ENCODE measurements at places on chromosomes 11 and 22.
A peak's percentile ranks its signal among the peaks of the same experiment; 100 is the strongest.

DNA sequence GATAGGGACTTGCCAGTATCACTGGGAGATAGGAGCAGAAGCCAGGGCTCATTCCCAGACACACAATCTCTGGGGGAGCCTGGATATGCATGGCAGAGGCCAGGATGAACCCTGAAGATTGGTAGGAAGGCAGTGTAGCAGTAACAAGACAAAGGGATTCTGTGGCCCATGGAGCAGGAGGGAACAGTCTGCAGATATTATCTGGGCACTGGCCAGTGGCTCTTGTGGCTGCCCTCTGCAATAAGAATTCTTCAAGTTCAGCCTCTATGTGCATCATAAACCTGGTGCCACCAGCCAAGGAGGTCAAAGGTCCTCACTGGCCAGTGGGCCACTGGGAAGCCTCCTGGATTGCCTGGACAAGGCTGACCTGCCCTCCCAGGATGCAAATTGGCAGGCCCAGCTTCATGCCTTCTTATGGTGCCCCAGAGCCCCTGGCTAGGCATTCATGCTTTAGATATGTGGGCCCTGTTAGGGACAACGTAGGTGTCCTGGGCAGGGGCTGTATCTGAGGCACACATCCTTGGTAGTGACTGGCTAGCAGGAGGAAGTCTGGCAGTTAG lies 29.2 kb downstream of the KCNQ1OT1 start:
- no peaks in the 10 kb centered on the region for H3K4me1 ChIP-seq
- H3K27me3 ChIP-seq, result no peaks in the 10 kb centered on the region
- H3K36me3 ChIP-seq, result no peaks in the 10 kb centered on the region
- no peak overlapping the region for H3K4me3 ChIP-seq
- DNase-seq, result no peak

DNA sequence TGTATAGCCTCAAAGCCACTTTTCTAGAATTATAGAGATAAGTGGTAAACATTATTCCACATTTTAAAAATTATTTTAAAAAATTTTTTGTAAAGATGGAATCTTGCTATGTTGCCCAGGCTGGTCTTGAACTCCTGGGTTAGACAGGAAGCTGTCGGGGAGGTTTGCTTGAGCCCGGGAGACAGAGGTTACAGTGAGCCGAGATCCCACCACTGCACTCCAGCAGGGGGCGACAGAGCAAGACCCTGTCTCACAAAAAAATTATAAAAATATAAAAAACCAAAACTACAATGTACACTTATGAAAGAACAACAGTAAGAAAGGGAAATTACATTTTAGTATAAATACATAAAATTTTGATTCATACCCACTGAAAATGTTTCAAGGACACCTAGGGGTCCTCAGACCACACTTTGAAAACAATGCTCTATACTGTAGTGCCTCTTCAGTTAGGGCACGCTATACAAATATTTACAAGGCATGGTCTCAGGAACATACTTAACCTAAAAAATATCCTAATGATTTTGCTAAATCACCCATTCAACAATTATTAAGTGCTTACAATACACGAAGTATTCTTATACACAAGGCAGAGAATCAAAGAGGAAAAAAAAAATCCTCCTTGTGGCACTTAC lies 111.2 kb downstream of the MRTFA start:
- no peak overlapping the region for H3K4me3 ChIP-seq
- H3K27ac ChIP-seq, result no peak overlapping the region

- H3K36me3 ChIP-seq, result no peaks in the 10 kb centered on the region
- no peak overlapping the region for H3K4me3 ChIP-seq
- no peak for DNase-seq
- H3K27me3 ChIP-seq, result peaks cover 29% of the 10 kb centered on the region
These were observed 4.0 kb downstream of the FXYD6 start for GRCh38 chr11:117872420-117872961.

DNA sequence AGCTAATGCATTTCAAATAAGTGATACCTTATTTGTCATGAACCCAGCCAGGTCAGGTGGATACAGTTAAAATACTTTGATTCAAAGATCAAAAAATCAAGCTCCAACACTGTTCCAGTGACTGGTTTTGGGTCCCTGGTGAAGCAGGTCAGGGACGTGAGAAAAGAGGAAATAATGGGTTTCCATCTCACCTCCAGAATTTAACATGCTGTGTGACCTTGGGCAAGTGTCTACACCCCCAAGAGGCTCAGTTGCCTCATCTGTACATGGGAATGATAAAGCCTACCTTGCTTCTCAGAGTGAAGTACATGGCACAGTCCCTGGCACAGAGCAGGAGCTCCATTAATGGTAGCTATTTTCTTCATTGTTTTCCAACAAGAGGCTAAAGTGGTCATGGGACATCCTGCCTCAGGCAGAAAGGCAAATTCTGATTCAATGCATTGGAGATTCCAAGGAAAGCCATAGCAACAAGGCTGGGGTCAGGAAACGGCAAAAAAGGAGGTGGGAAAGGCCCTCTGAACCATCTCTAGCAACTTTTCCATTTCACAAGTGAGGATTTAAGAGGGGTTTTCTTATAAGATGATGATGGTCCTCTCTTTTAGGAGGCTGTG lies 108.5 kb downstream of the CSNK2A3 start:
- DNase-seq, result no peak
- H3K4me3 ChIP-seq, result no peak overlapping the region
- H3K4me1 ChIP-seq, result no peaks in the 10 kb centered on the region
- no peaks in the 10 kb centered on the region for H3K36me3 ChIP-seq

DNA sequence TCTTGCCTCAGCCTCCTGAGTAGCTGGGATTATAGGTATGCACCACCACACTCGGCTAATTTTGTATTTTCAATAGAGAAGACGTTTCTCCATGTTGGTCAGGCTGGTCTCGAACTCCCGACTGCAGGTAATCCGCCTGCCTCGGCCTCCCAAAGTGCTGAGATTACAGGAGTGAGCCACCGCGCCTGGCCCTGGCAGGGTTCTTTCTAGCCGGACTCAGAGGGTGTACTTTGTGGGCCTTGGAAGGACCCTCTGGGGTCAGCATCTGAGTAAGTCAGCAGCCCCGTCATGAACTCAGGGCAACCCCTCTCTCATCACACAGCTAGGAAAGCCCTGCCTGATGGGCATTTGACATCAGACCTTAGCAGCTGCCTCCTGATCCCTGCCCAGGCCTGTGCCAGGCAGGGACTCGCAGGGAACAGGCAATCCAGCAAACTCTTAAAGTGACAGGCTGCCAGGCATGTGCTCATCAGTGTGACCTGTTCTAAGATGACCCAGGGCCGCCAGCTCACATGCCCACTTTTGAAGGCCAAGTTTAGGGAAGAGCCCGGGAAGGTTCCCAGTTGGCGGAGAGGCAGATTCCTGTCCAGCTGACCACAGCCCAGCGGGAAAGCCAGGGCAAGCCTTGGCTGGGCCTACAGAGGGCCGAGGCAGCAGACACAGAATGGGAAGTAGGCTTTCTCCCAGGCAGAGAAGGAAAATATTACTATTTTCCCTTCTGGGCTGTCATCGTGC lies 92.9 kb downstream of the MORC2 start:
- no peak overlapping the region for H3K4me3 ChIP-seq
- no peak overlapping the region for H3K27ac ChIP-seq
- H3K27me3 ChIP-seq, result no peaks in the 10 kb centered on the region
- H3K36me3 ChIP-seq, result no peaks in the 10 kb centered on the region

GRCh38 chr11:92329646-92330045 lies 105.0 kb downstream of the FAT3 start:
- no peaks in the 10 kb centered on the region for H3K4me1 ChIP-seq
- no peaks in the 10 kb centered on the region for H3K27me3 ChIP-seq
- no peak overlapping the region for H3K27ac ChIP-seq
- H3K4me3 ChIP-seq, result no peak overlapping the region
- peak; percentile 62 for DNase-seq
- no peaks in the 10 kb centered on the region for H3K36me3 ChIP-seq

GRCh38 chr11:111539426-111540113 lies 950 bp upstream of the LAYN start:
- H3K27ac ChIP-seq, result peak overlapping the region; percentile 83
- H3K36me3 ChIP-seq, result no peaks in the 10 kb centered on the region
- peak overlapping the region; percentile 82 for H3K4me3 ChIP-seq
- no peak for DNase-seq
- no peaks in the 10 kb centered on the region for H3K27me3 ChIP-seq

DNA sequence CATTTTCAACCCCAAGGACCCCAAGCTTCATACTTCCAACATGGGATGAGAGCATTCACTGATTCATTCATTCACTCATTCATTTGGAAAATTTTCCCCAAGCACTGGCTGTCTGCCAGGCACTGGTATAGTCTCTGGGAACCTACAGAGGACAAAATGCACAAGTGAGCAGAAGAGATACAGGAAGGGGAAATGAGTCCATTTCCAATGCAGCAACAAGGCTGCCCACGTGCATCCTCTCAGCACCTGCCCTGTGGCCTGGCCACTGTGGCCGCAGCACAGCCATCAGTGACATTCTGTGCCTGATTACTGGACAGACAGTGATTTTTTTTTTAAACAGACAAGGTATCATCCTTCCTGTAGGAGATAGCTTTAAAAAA lies 96.0 kb upstream of the PITPNB start:
- no peak overlapping the region for H3K27ac ChIP-seq
- no peak overlapping the region for H3K4me3 ChIP-seq
- H3K36me3 ChIP-seq, result peaks cover 2% of the 10 kb centered on the region

DNA sequence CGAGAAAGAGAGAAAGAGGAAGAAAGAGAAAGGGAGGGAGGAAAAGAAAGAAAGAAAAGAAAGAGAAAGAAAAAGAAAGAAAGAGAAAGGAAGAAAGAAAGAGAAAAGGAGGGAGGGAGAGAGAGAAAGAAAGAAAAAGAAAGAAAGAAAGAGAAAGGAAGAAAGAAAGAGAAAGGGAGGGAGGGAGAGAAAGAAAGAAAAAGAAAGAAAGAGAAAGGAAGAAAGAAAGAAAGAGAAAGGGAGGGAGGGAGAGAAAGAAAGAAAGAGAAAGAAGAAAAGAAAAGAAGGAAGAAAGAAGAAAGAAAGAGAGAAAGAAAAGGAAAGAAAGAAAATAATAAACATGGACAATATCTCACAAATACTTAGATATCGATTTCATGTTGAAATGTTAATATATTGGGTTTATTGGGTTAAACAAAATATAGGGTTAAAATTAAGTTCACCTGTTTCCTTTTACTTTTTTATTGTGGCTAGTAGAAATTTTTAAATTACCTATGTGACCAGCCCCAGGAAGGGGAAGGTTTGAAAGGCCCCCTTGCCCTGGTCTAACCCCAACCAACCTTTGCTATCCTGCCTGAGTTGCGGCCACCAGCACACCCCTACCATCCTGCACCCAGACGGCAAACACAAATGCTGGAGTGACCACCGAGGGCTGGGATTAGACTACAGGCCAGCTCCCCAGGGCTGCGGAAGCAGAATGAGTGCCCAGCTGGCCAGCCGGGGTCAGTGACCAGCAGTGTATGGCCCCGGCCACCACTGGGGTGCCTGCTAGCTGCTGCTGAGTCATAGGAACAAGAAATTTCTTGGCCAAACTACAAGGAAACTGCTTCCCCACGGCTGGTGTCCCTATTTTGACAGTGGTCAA lies 81.0 kb upstream of the FGF3 start:
- H3K4me1 ChIP-seq, result no peaks in the 10 kb centered on the region
- H3K36me3 ChIP-seq, result no peaks in the 10 kb centered on the region
- peak; percentile 28 for DNase-seq
- no peak overlapping the region for H3K27ac ChIP-seq

DNA sequence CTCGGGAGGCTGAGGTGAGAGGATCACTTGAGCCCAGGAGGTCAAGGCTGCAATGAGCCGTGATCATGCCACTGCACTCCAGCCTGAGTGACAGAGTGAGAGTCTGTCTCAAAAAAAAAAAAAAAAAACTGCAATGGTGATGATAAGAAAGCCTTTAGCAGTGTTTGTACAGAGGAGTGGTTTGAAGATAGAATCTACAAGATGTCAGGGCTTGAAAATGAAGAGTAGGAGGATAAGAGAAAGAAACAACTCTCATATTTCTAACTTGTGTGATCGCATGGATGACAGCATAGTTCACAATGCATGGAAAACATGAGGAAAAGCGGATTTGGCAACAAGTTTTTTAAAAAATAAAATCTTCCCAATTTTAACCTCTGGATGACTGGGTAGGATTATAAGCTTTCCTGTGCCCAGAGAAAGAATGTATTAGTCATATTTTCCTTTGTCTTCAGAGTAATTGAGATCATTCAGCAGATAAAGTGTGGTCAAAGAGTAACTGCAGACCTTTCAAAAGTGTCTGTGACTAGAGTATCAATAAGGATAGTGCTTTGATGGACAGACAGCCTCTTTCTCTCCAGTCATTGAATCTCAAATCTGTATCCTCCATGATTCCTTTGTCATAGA lies 328.1 kb downstream of the CASP12 start:
- H3K4me3 ChIP-seq, result no peak overlapping the region
- H3K4me1 ChIP-seq, result no peaks in the 10 kb centered on the region
- no peak overlapping the region for H3K27ac ChIP-seq
- H3K27me3 ChIP-seq, result no peaks in the 10 kb centered on the region
- no peaks in the 10 kb centered on the region for H3K36me3 ChIP-seq
- no peak for DNase-seq

GRCh38 chr11:78833237-78833636 lies 258.6 kb upstream of the NARS2 start:
- H3K36me3 ChIP-seq, result no peaks in the 10 kb centered on the region
- no peaks in the 10 kb centered on the region for H3K4me1 ChIP-seq
- no peak overlapping the region for H3K27ac ChIP-seq
- H3K27me3 ChIP-seq, result no peaks in the 10 kb centered on the region
- H3K4me3 ChIP-seq, result no peak overlapping the region
- no peak for DNase-seq

DNA sequence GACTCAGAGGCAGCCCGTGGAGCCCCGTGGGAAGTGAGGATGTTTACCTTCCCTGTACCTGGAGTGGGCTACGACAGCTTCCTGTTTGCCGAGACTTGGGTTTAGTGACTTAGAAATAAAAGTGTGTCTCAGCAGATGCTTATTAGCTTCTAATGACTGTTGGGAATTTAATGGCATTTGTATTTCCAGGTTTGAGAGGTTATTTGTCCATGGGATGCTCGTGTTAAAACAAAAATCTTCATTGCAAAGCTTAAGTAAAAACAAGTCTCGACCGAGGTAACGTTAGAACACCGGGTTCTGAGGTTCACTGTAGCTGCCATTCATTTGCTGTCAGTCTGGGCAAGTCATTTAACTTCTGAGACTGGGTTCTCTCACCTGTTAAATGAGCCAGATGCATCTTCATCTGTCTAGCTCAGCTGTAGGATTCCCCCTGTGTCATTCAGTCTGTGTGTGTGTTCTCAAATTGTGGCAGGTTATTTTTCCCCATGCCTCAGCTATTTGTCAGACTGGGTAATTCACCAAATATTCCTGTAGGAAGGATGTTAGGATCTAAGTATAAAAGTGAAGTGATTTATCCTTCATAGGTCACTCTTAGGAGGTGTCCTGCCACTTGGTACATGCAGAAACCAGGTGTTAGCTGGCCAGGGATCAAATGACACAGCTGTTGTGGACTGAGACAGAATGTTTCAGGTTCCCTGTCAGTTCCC lies 791 bp downstream of the EI24 start:
- H3K4me3 ChIP-seq, result peak overlapping the region; percentile 95
- peak; percentile 13 for DNase-seq
- H3K36me3 ChIP-seq, result no peaks in the 10 kb centered on the region
- H3K4me1 ChIP-seq, result peaks cover 6% of the 10 kb centered on the region
- peak overlapping the region; percentile 88 for H3K27ac ChIP-seq

Measured in fibroblast of lung (primary cell).